Stimulated activated CD4-positive, alpha-beta T cell treated with anti-CD3 and anti-CD28 coated beads, Interleukin-12 subunit alpha, Interleukin-12 subunit beta, amount 100 ng/mL, for 24 hours (primary cell): ENCODE measurements at places on chromosomes 4 and X.

GRCh38 chr4:168451331-168451730 is 29.0 kb downstream of the DDX60L start:
- DNase-seq, result no peak

DNA sequence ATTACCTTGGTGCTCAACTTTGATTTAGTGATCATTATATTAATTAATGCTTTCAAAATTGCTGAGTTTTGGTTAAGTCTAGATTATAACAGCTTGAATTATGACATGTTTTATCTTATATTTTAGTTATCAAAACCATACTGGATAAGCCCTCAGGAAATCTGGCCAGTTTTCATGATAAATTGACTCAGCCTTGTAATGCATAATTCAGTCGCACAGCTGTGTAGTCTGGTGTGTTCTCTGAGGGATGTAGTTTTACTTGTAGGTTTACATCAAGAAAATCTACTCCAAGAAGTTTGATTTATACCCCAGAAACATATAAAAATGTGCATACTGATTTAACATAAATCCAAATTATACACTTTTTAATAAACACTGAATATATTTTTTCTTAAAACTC is 477.5 kb downstream of the SPRY1 start:
- no peak for DNase-seq

- DNase-seq, result no peak
Measured at GRCh38 chrX:866441-866990, 235.9 kb downstream of the SHOX start.

DNA sequence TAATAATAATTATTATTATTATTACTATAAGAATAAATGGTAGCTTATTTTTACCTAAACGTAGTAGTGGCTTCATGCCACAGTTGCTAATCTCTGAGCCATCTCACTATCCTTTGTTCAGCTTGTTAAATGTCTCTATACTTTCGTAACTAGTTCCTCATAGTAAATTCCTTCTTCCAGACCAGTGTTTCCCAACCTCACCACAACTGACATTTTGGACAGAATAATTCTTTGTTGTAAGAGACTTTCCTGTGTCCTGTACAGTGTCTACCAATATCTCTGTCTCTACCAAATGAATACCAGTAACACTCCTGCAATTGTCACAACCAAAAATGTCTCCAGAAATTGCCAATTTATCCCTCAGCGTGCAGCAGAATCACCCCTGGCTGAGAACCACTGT is 1040.9 kb downstream of the DMD start:
- no peak for DNase-seq

GRCh38 chr4:45350438-45350837 is 624.1 kb upstream of the GNPDA2 start:
- DNase-seq, result no peak

- DNase-seq, result no peak
Measured at GRCh38 chr4:169256101-169256612, 14.6 kb downstream of the SH3RF1 start.

GRCh38 chrX:49262603-49263002 is 1.9 kb downstream of the FOXP3 start:
- no peak for DNase-seq

- DNase-seq, result no peak
Measured at GRCh38 chr4:110310795-110311194, 112.4 kb upstream of the ELOVL6 start.

GRCh38 chr4:108199881-108200280 is 31.1 kb upstream of the LEF1 start:
- no peak for DNase-seq

DNA sequence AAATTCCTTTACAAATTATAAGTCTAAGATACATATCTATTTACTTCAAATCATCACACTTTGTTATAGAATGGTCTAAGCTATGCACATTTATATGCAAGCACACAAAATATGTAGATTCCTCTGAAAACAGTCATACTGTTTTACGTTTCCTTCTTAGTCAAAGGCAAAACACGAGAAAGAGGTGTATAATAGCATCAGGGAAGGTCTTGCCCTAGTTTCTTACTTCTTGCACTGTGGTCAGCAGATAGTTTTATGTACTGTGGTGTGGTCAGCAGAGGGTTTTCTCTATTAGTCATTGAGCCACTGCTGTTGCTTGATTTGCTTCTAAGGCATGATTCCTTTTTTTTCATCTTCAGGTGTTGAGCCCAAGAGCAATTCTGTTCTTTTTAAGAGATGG is 117.7 kb downstream of the ADAM29 start:
- DNase-seq, result no peak

DNA sequence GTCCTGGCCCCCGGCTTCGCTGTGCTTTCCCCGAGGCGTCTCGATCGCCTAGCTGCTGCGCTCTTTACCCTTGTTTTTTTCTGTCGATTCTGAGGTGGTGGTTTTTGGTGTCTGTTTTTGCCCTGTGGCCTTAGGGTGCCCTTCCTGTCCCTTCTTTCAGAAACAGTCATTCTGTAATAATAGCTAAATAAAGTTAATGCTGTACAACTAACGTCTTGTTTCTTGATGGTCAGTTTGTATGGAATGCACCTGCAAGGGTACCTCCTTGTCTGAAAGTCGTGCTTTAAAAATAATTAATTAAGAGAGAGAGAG is 686 bp downstream of the FIP1L1 start:
- no peak for DNase-seq

GRCh38 chrX:44937606-44938005 is 64.6 kb downstream of the KDM6A start:
- DNase-seq, result no peak

- DNase-seq, result no peak
Measured at GRCh38 chrX:139936259-139936658, 3.4 kb upstream of the ATP11C start.

- no peak for DNase-seq
Measured at GRCh38 chrX:139113708-139114107, 402.2 kb upstream of the FGF13 start.
